ENCODE measurements at places on chromosomes 13 and 19. TPM values are rescaled to one million over a fixed set of nuclear protein-coding genes. Genes with fewer than 3 reads are reported as not detected.

GRCh38 chr19:46955813-46956371 lies 63.7 kb upstream of the NPAS1 start:
- no peak overlapping the region for H3K4me3 ChIP-seq
- H3K27ac ChIP-seq = no peak overlapping the region
- no peak for DNase-seq
- no peaks in the 10 kb centered on the region for H3K27me3 ChIP-seq

DNA sequence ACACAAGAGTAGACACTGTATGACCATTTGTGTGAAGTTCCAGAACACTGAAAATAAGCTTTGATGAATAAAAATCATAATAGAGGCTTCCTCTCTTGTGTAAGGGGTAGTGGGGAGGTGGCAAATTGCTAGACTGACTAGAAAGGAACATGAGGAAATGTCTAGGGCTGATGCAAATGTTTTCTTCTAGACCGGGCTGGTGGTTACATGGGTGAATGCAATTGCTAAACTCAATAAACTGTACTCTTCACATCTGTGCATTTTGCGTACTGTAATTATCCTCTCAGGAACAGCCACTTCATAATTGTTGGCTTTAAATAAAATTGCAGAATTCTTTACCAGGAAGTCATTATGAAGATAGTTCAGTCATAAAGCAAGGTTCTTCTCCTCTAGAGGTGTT lies 5.2 kb upstream of the KBTBD7 start:
- no peak for DNase-seq
- no peak overlapping the region for H3K27ac ChIP-seq
- H3K27me3 ChIP-seq = no peaks in the 10 kb centered on the region
- no peak overlapping the region for H3K4me3 ChIP-seq

DNA sequence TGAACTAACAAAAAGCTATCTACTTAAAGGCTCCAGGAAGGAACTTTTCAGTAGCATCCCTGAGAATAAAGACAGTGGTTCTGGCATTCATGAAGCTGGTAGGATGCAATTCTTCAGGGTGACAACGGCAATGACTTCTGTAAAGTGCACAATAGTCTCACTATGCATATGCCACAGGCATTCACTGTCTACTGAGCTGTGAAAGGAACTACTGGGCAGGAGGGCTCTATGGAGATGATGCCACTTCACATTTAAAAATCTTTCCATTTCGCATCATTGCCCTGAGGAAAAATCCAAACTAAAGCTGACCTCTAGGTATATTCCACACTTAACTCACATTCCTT lies 2020.6 kb upstream of the PCDH20 start:
- H3K4me1 ChIP-seq = no peaks in the 10 kb centered on the region
- H3K4me3 ChIP-seq = no peak overlapping the region
- DNase-seq = no peak
- H3K36me3 ChIP-seq = no peaks in the 10 kb centered on the region
- no peak overlapping the region for H3K27ac ChIP-seq
- H3K27me3 ChIP-seq = no peaks in the 10 kb centered on the region

DNA sequence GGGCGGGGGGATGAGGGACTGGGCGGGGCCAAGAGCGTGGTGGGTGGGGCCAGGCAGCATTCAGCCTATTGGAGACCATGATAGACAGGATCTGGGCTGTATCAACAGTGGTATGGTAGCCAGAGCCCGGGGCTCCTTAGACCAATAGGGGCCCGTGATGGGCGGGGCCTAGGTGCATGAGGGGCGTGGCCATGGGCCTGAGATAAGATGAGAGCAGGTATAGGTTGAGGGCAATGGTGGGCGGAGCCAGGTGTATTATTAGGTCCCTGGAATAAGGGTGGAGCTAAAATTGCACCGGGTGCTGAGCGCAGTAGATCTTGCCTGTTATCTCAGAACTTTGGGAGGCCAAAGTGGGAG lies 5.3 kb downstream of the ABCA7 start:
- peak; percentile 45 for DNase-seq
- no peaks in the 10 kb centered on the region for H3K36me3 ChIP-seq
- H3K27ac ChIP-seq = no peak overlapping the region
- peaks cover 37% of the 10 kb centered on the region for H3K4me1 ChIP-seq
- peaks cover 18% of the 10 kb centered on the region for H3K27me3 ChIP-seq

DNA sequence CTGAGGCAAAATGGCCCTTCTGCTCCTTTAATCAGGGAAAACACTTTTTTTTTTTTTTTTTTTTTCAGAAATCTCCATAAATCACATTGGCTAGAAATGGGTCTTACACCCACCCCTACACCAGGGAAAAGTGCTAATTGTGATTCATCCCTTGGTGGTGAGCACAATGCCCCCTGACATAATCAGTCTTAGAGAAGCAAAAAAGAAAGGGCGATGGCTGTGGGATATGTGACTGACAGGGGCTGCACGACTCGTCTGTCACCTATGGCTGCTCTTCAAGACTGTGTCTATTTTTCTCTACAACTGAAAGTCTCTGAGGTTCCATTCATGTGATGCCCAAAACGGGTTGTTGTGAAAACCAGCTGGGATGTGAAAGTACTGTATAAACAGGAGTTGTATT lies 3.6 kb upstream of the GPC6 start:
- H3K4me1 ChIP-seq = peaks cover 14% of the 10 kb centered on the region
- H3K27ac ChIP-seq = no peak overlapping the region
- no peak overlapping the region for H3K4me3 ChIP-seq
- no peak for DNase-seq
- no peaks in the 10 kb centered on the region for H3K36me3 ChIP-seq
- H3K27me3 ChIP-seq = no peaks in the 10 kb centered on the region

GRCh38 chr13:50616101-50616500 lies 227.4 kb downstream of the DLEU7 start:
- H3K36me3 ChIP-seq = no peaks in the 10 kb centered on the region
- no peak for DNase-seq
- no peak overlapping the region for H3K27ac ChIP-seq
- no peaks in the 10 kb centered on the region for H3K4me1 ChIP-seq

GRCh38 chr13:95740979-95741320 lies 64.0 kb downstream of the DNAJC3 start:
- no peak for DNase-seq
- H3K4me1 ChIP-seq = peaks cover 15% of the 10 kb centered on the region
- H3K27me3 ChIP-seq = no peaks in the 10 kb centered on the region
- no peaks in the 10 kb centered on the region for H3K36me3 ChIP-seq
- H3K27ac ChIP-seq = no peak overlapping the region

DNA sequence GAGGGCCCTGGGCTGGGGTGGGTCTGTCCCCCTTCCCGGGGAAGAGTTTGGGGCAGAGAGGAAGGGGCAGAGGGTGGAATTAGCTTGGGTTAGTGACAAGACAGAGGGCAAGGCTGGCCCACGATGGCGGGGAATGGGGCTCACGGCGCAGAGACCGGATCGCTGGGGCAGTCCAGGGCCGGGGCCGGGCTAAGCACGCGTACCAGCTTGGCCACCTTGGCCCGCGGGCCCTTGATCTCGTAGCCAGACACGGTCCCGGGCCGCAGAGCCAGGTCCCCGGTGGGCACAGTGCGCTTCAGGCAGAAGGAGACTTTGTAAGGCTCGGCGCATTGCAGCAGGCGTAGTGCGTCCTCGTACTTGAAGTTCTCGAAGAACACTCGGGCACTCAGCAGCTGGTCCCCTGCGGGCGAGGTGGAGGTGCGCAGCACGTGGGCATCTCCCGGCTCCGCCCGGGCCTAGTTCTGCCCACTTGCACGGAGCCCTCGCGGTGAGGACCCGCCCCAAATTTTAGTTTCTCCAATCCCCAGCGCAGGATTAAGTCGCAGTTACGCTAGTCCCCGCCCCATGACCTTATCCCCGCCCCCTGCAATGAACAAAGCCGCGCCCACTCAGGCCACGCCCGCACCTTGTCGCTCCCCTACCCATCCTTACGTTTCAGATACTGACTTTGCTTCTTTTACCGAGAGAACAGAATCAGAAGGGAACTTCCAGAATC lies 8.6 kb upstream of the HIPK4 start:
- DNase-seq = peak; percentile 86
- H3K4me1 ChIP-seq = no peaks in the 10 kb centered on the region
- H3K27me3 ChIP-seq = no peaks in the 10 kb centered on the region
- no peak overlapping the region for H3K4me3 ChIP-seq
- no peaks in the 10 kb centered on the region for H3K36me3 ChIP-seq

DNA sequence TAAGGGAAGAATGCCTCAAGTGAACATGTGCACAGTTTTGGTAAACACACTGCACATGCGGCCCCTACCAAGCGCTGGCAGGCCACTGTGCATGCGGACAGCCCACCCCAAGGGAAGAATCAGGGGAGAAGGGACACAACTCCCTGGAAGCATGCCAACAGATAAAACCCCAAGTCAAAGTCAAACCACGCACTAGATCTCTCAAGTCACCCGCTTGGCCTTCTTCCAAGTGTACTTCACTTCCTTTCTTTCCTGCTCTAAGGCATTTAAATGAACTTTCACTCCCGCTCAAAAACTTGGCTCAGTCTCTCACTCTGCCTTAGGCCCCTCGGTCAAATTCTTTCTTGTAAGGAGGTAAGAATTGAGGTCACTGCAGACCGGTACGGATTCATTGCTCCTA lies 4.6 kb upstream of the RFXAP start:
- no peak overlapping the region for H3K27ac ChIP-seq
- H3K4me1 ChIP-seq = peaks cover 6% of the 10 kb centered on the region
- peak; percentile 76 for DNase-seq
- no peaks in the 10 kb centered on the region for H3K27me3 ChIP-seq

GRCh38 chr13:97191142-97191541 lies 31.0 kb upstream of the MBNL2 start:
- H3K4me3 ChIP-seq = no peak overlapping the region
- DNase-seq = no peak
- H3K27ac ChIP-seq = no peak overlapping the region
- no peaks in the 10 kb centered on the region for H3K36me3 ChIP-seq
- peaks cover 7% of the 10 kb centered on the region for H3K4me1 ChIP-seq

DNA sequence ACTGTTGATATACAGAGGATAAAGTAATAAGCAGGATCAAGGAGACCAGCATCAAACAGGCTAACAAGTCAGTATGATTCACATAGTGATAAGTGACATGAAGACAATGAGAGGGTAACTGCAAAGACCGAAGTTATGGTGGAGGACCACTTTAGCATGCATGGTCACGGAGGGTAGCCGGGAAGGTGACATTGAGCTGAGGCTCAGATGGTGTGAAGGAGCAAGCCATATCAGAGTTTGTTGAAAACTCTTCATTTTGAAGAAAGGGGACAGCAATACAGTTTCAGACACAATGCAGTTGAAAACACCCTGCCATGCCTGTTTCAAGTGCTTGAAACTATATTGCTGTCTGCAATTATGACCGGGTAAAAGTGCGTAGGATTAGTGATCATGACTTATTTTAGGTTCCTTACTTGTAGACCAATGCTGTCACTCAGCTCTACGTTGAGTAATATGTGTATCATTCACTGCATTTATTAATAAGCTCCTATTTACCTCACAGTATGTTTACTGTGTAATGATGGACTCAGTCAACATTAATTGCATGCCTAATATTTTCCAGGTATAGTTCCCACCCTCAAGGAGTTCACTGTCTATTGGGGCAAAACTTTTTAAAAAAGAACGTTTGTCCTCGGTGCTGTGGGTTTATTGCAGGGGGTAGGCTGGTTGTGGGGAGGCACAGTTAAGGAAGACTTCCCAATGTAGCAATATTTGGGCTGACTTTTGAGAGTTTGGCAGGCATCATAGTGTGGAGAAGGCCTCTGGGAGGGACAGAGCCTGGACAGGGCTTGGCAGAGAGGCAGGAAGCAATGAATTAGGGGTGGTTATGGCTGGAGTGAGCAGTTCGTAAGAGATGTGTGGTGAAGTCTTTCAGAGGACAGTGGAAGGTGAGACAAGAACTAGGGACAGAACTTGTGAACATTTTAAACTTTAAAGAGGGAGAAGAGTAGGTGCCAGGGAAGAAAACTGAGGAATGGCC lies 3.2 kb downstream of the UBAC2 start:
- H3K27me3 ChIP-seq = no peaks in the 10 kb centered on the region
- peaks cover 10% of the 10 kb centered on the region for H3K4me1 ChIP-seq
- no peak overlapping the region for H3K4me3 ChIP-seq
- H3K27ac ChIP-seq = no peak overlapping the region
- DNase-seq = no peak

GRCh38 chr13:26965952-26966700 lies 205.5 kb downstream of the USP12 start:
- H3K27me3 ChIP-seq = no peaks in the 10 kb centered on the region
- no peaks in the 10 kb centered on the region for H3K36me3 ChIP-seq
- DNase-seq = peak; percentile 86
- H3K27ac ChIP-seq = peak overlapping the region; percentile 77
- peaks cover 73% of the 10 kb centered on the region for H3K4me1 ChIP-seq

DNA sequence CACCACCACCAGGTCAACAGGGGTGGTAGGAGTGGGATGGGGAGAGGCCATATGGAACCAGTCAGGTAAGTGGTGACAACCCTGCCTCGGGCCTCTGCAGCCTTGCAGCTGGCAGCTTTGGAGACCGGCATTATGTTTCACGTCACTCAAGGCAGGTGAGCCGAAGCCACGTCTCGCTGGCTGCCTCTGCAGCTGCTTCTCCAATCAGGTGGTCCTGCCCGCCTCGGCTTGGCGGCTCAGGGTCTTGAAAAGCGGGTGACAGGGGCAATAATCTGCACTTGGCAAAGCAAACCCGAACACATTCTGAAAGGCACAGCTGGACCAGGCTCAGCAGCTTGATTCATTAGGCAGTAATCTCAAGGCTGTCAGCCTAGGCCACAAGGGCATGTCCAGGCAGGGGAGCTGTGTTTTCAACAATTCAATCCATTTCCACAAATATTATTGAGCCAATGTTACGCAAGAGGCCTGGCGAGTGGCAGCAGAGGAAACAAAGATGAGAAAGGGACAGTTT lies 77.4 kb upstream of the PCDH8 start:
- H3K27ac ChIP-seq = no peak overlapping the region
- H3K4me3 ChIP-seq = no peak overlapping the region
- no peaks in the 10 kb centered on the region for H3K36me3 ChIP-seq
- DNase-seq = peak; percentile 23

DNA sequence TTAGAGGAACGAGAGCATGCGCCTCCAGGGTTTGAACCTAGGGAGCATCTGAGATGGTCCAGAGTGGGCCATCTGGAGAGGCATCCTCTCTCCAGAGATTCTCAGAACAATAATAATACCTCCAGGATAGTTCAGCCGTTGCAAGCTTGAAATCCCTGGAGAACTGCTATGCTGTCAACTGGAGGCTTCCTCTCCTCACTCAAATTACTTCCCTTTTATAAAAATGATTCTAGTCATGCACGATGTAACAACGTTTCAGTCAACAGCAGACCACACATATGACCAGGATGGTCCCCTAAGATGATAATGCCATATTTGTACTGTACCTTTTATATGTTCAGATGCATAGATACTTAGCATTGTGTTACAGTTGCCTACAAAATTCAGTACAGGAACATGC lies 108.7 kb downstream of the SHISA2 start:
- H3K27ac ChIP-seq = no peak overlapping the region
- no peaks in the 10 kb centered on the region for H3K36me3 ChIP-seq
- H3K4me1 ChIP-seq = no peaks in the 10 kb centered on the region
- no peak overlapping the region for H3K4me3 ChIP-seq
- DNase-seq = no peak
- no peaks in the 10 kb centered on the region for H3K27me3 ChIP-seq

Gene SERP2
- 1.0 TPM for total RNA-seq

Gene SIGLEC10
- 1.1 TPM for total RNA-seq

Gene STARD13
- total RNA-seq = 78.6 TPM

Gene GJB2
- total RNA-seq = 4.8 TPM

Gene CEACAM16
- total RNA-seq = not detected

Gene CASP14
- total RNA-seq = not detected
